ENCODE measurements at places on chromosomes 2 and 18.

DNA sequence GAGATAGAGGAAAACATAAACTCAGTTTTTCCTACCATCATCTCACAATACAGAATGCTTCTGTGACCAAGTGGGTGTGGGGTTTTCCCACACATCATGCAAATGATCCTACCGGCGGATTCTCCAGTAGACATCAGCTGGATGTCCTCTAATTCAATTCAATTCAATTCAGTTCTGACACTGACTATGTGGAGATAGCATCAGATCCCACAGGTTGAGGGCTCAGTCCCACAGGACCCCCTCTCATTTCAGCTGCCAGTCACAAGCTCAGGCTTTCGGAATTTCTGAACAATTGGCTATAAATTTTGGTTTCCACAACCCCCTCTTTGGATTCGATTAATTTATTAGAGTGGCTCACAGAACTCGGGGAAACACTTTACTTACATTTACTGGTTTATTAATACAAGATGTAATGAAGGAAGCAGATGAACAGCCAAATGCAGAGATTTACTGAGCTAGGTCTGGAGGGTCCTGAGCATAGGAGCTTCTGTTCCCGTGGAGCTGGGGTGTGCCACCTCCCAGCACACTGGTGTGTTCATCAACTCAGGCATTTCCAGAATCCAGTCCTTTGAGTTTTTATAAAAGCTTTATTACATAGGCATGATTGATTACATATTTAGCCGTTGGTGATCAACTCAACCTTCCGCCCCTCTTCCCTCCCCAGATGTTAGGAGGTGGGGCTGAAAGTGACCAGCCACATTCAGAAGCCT is 350.1 kb downstream of the MYCN start:
- DNase-seq = no peak

DNA sequence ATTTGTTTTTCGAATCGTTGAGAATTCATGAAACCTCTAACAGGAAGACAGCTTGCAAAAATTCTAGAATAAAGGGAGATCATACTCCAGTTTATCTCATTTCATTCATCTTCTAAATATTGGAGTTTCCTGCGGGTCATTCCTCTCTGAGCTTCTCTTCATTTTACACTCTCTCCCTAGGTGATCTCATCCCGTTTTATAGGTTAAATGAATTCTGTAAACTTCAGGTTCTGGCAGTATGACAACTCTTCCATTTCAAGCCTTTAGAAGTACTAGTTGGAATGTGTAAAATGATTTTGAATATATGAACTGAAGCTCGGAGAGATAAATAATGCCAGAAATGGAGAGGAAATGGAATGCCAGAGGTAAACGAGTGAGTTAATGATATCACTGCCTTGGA is 312.4 kb downstream of the METTL4 start:
- DNase-seq = no peak

DNA sequence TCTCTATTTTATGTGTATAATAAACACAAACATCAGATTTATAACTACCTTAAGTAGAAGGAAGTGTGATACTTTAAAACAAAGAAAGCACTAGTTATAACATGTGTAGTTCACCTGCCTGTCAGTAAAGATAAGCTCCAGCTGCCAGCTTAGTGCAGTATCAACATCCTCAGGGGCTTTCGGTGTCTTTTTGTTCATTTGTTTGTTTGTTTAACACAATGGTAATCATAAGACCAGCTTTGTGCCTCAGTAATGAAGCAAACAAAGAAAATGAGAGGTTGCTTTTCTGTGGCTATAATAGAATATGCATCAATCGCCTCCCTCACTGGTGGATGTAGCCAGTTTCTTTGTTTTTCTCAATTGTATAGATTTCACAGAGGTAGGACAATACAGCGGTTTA is 1499.0 kb upstream of the TMEFF2 start:
- DNase-seq = no peak

GRCh38 chr2:74551942-74552913 is 1.5 kb downstream of the LOXL3 start:
- no peak for DNase-seq

- DNase-seq = no peak
Observed at GRCh38 chr2:241627675-241628074, 9.3 kb downstream of the THAP4 start.

GRCh38 chr2:71498261-71498701 is 44.9 kb downstream of the DYSF start:
- DNase-seq = no peak

GRCh38 chr2:197307933-197308521 is 2.6 kb downstream of the ANKRD44 start:
- DNase-seq = no peak

DNA sequence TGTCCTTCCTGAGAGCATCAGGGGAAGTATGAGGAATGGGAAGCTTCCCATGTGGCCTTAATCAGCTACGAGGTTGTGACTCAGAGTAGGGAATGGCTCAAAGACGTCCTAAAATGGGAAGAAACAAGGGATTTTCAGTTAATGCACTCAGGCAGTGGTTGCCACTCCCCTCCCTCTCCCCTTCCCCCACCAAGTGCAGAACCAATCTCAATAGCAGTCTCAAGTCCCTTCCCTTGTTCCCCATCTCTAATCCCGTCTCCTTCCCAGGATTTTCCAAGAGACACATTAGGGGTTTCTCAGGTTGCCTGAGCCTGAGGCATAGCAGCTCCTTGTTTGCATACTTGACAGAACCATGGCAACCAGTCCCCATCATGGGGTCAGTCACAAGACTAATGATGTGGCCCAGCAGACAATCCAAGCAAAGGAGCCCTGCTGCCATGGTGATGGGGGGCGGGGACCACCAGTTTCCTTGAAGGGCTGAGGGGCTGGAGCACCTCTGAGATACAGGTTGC is 18.2 kb upstream of the RESP18 start:
- no peak for DNase-seq

- no peak for DNase-seq
Observed at GRCh38 chr2:65647249-65647842, 214.9 kb upstream of the SPRED2 start.

- no peak for DNase-seq
Observed at GRCh38 chr2:23401427-23402204, 16.6 kb downstream of the KLHL29 start.

DNA sequence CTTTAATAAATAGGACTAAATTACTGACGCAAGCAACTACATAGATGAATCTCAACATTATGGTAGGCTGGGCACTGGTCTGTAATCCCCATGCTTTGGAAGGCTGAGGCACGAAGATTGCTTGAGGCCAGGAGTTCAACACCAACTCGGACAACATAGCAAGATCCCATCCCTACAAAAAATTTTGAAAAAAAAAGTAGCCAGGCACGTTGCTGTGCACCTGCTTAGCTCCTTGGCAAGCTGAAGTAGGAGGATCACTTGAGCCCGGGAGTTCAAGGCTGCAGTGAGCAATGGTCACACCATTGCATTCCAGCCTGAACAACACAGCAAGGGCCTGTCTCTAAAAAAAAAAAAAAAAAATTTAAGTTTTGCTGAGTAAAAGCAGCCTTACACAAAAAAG is 43.4 kb upstream of the VIT start:
- no peak for DNase-seq

GRCh38 chr2:187148059-187148714 is 299.2 kb upstream of the ZSWIM2 start:
- no peak for DNase-seq

DNA sequence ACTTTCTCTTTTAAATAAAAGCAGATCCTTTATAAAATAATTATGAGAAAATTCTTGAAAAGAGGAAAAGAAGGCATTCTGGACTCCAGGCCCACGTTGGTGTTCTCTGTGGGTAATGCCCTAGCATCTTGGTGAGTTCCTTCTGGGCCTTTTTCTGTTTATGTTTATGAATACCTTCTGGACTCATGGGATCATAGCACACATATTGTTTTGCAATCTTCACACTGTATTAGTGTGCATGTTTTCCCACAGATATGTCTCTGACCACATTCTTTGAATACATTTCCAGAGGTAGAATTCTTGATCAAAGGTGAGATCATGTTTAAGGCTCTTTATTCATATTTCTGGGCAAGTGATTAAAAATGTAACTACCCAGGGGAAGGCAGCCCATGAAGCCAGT is 15.9 kb downstream of the GLI2 start:
- DNase-seq = no peak

DNA sequence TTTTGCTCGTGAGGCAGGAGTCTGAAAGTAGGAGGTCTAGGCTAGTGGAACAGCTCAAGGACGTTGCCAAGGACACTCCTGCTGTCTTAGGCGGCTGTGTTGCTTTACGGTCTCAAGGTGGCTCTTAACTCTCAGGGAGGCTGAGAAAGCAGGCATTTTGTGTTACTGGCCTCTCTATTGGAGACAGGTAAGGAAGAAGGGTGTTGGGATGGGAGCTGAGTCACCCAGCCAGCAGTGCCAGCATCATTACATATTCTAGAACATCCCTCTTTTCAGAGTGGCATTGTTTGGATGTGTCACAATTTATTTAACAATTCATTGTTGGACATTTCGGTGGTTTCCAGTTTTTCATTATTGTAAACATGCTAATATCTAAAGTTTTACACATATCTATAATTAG is 30.8 kb upstream of the TMEM214 start:
- DNase-seq = no peak

- DNase-seq = no peak
Observed at GRCh38 chr2:40160751-40161218, 291.1 kb downstream of the SLC8A1 start.

- DNase-seq = no peak
Observed at GRCh38 chr2:152510621-152511020, 175.6 kb downstream of the FMNL2 start.

- no peak for DNase-seq
Observed at GRCh38 chr2:182142062-182142461, 156.4 kb downstream of the PPP1R1C start.

Measured in suprapubic skin (tissue), 4 donors.